ENCODE measurements at places on chromosomes 7 and 10.

GRCh38 chr7:88146616-88147015, 73.2 kb downstream of the SRI start:
- no peak for DNase-seq

DNA sequence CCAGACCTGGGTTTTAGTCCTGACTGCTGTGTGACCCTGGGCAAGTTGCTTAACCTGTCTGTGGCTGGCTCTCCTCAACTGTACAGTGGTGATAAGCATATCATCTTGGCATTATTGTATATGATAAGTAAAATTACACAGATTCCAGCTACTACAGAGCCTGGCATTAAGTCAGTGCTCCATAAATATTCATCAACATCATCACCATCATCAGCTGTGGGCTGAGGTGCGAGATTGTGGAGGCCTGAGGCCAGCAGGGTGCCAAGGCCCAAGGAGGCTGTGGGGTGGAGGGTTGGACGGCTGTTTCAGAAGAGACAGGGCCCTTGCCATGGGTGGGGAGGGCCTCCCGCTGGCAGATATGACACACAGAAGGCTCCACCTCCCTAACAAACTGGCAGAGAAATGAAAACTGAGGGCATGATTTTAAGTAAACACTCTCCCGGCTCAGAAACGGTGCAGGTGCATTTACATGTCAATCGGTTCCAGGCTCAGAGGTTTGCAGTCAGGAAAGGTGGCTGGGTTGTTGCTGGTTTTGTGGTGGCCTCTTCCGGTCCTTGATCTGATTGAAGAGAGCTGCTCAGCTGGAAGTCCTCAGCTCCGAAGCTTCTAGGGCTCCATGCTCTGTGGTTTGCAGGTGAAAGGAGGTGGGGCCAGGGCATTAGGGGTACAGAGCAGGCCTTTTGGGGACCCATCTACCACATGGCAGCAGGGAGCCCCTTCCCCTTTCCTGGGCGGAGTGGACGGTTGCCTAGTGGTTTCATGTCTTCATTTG, 10.2 kb downstream of the CRYGN start:
- DNase-seq = peak; percentile 87

DNA sequence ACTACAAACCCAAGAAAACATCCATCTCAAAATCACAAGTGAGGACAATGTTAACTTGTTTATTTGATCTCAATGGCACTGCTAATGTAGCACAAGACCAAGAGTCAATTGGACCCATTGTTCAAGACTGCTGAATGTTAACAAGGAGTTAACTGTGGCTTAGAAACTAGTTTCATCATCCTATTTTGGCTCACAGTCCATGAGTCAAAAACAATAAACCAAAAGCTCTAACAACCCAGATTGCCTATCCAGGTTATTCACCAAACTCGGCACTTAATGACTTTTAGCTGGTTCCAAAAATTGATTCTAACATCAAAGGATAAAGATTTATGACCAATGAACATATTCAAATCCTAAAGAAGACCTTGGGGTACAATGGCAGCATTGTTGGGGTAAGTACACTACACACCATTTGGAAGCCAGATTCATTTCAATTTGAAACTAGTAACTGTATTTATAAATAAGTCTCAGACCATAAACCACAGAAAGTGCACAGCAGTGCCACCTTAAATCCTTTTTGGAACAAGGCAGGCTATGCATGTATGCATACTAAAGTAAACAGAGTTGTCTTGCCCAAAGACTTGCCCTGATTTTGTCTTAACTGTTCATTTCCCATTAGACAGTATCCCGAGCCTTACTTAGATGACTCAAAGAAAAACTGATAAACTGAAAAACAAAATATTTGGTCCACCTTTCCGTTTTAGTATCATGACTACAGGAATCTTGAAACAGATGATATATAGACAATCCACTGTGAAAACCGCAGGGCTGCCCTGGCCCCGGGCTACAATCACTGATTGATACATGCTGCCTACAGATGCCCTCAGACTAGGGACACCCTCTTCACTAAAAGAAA, 84.5 kb downstream of the SRPK2 start:
- DNase-seq = peak; percentile 100

GRCh38 chr10:90884431-90884830, 12.7 kb downstream of the RPP30 start:
- DNase-seq = no peak

GRCh38 chr10:74542077-74542476, 284.3 kb upstream of the KAT6B start:
- DNase-seq = no peak
